ENCODE measurements at places on chromosomes 11 and 22. TPM values are rescaled to one million over a fixed set of nuclear protein-coding genes. Genes with fewer than 3 reads are reported as not detected.

DNA sequence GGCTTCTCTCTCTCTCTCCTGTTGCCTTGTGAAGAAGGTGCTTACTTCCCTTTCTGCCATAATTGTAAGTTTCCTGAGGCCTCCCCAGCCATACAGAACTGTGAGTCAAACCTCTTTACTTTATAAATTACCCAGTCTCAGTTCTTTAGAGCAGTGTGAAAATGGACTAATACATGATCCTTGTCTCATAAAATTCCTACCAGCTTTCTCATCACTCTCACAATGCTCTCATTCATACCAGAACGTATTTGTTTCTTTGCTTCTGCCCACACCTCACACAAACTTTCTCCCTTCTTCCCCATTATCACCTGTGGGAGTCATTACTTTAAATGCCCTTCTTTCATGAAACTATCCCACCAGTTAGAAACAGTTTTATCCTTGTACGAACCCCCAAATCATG is 62.7 kb upstream of the ARHGAP42 start:
- no peak for DNase-seq

The HBG2 gene
- 2,971 TPM for polyA plus RNA-seq

GRCh38 chr22:48959496-48959895 is 868.2 kb downstream of the BRD1 start:
- DNase-seq, result no peak

- no peak for DNase-seq
Measured at GRCh38 chr11:102724904-102725500, at the start of gene MMP8. TSS of gene MMP8 (minus strand) at chr11:102724954. CDS start at chr11:102724855, 99 bp downstream.

DNA sequence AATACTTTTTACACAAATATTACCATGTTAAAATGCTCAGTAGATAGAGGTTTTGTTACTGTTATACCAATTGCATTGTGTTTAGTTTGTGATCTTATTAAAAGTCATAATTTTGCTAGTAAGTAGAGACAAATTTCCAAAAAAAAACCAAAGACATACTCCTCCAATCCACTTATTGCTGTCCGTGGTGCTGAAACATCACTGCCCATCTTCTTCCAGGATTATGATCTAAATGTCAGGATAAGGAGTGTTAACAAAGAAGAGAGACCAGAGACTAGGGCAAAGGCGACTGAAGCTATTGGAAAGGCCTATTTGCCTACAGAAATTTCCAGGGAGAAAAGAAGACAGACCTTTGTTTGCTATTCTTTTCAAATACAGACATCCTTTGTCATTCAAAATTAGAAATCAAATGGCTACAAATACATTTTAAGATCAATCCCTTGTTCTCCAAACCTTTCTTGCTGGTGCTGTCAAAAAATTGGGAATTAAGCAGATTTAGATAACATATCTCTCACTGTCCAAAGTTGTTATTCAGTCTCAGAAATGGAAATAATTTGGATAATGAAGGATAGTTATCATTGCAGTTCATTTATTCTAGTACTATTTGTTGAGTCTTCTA is 199.7 kb downstream of the C11orf91 start:
- DNase-seq, result no peak

DNA sequence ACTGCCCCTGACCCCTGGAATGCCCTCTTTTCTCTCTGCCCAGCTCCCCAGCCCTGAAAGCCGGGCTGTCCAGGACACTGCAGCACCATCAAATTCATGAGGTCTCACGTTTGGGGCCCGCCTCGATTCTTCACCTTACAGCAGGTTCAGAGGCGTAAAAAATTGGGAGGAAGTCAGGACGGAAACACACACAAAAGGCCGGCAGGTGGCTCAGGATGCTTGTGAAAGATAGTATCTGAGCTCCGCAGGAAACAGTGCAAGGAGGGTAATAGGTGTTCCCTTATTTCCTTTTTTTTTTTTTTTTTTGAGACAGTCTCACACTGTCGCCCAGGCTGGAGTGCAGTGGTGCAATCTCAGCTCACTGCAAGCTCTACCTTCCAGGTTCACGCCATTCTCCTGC is 4.1 kb downstream of the RFPL2 start:
- no peak for DNase-seq

- DNase-seq, result no peak
Measured at GRCh38 chr22:46086577-46087335, 63.6 kb upstream of the PPARA start.

GRCh38 chr11:2933375-2934020 is 4.3 kb upstream of the PHLDA2 start:
- DNase-seq, result no peak

GRCh38 chr11:18774801-18775200 is 16.8 kb downstream of the PTPN5 start:
- DNase-seq, result no peak

- no peak for DNase-seq
Measured at GRCh38 chr11:110071197-110071596, 22.0 kb upstream of the ZC3H12C start.

The PRODH gene
- 52.9 TPM for polyA plus RNA-seq

The FAM83F gene
- polyA plus RNA-seq, result 0.34 TPM

DNA sequence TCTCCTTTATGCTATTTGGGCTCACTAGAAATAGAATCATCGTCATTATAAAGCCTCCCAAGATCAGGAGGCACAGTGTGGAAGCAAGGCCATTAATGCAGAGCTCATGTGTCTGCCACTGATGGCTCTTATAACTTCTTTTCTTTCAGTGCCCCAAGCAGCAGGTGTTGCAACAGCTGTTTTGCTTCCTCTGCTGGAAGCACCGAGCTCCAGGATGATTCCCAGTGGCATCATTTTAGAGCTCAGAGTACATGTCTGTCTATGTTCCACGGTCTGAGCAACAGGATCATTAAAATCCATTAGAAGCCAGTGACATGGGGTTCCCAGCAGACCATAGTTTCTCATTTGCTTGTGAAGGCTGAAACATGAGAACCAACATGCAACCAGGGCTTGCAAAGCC is 803.0 kb upstream of the FAT3 start:
- DNase-seq, result no peak

The BAIAP2L2 gene
- 1.4 TPM for polyA plus RNA-seq

DNA sequence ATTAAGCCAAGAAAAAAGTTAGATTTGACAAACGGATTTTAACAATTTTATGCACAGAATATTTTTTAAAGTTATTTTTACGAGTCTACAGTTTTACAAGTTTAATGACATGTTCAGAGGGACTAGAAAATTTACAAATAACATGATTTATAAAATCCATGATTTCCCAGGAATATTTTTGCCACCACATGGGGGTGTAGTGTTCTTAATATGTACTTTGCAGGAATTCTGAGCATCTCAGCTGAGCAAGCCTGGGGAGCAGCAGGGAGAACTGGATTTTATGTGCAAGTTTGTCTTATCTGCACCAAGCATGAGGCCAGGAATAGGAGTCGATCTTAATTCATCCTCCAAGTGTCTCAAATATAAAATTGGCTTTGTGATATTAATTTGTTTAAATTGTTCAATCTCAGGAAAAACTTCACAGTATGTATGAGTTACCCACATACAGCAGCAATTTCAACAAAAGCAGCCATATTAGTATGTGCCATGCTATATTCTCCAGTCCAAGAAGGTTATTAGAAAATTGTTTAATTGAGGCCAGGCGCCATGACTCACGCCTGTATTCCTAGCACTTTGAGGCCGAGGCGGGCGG is 826.3 kb downstream of the DLG2 start:
- DNase-seq, result no peak

DNA sequence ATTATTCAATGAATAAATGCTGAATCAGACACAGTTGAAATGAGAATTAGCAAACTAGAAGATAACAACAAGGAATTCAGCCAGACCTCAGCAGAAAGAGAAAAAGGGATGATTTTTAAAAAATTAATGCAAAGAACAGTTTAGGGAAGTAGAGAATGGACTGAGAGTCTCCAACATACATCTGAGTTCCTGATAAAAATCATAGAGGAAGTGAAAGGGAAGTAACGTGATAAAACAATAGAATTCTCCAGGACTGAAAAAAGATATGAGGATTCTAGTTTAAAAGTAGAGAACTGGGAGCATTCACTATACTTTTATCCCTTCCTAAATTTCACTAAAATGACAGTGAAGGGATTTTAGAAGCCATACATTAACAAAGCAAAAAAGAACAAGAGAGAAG is 592.0 kb downstream of the SOX6 start:
- DNase-seq, result no peak
